NCI-H1417 (cell line): ENCODE measurements at places on chromosomes 3 and 15.

- DNase-seq = peak; percentile 41
Observed at GRCh38 chr3:67384760-67385397, 269.5 kb downstream of the SUCLG2 start.

DNA sequence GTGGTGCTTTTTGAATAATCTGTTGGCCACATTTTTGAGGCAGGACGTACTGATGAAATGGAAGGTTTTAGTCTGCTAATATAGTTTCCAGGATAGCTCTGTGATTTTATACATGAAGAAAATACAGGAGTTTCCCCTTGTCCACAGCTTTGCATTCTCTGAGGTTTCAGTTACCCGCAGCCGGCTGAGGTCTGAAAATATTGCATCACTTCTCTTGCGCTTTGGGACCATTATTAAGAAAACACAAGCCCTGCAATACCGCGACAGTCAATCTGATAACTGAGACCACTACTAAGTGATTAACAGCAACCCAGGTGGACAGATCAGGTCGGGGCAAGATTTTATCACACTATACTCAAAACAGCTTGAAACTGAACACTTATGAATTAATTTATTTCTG lies 33.0 kb downstream of the BLM start:
- DNase-seq = no peak

- no peak for DNase-seq
Observed at GRCh38 chr3:48434591-48435222, 4.8 kb upstream of the PLXNB1 start.

- no peak for DNase-seq
Observed at GRCh38 chr3:94011233-94011711, 17.1 kb downstream of the STX19 start.

- DNase-seq = no peak
Observed at GRCh38 chr3:63508305-63508704, 144.2 kb upstream of the SNTN start.

DNA sequence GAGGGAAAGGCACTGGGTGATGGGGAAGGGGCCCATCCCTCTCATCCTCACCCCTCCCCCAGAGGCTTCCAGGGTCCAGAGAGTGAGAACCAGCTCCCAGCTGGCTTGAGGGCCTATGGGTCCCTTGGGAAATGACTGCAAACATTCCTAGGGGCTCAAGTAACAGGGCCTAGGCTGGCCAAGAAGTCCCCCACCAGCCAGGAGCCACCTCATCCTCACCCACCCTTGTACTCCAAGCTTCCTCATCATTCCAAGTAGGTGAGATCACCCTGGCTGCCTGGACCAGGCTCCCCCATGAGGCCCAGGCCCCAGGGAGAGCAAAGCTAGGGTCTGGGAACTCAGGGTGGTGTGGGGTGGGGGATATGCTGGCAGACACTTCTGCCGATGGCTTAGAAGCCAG lies 14.8 kb downstream of the LOXL1 start:
- no peak for DNase-seq

GRCh38 chr3:37588758-37589157 lies 272.9 kb upstream of the CTDSPL start:
- DNase-seq = no peak

DNA sequence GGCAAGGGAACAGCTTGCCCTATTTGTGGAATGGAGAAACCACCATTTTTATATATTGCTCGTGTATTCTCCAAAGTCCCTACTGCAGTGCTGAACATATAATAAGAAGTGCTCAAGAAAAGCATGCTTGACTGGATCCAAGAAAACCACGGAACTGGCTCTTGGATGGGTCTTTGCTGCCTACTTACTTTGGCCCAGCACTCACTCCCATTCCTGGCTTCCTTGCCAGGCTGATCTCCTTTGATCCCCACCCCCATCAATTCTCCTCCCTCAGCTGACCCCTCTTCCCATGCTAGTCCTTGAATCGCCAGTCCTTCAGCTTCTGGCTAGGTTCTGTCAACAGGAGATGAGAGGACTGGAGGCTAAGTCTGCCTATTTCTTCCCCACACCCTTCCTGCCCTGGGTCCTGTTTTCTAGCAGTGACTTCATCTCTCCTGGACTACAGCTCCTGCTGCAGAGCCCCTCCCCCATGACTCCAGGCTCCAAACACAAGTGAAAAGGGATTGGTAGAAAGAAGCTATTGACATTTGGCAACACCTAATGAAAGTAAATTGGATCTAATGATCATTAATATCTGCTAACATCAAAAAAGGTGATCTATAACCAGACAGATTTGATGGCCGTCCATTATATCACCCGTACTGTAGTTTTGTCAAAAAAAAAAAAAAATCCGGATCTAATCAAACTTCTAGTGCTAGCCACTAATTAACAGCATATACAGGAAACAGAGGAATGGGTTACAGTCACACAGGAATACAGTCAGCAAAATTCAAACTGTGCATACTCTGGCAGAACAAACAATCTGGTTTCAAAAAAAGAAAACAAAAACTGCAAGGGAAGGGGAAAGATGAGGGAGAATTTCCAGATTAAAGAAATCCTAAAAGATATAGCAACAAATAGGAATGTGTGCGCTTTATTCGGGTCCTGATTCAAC lies 7.8 kb downstream of the FAM240A start:
- no peak for DNase-seq

GRCh38 chr3:6640907-6641306 lies 220.0 kb upstream of the GRM7 start:
- DNase-seq = no peak

GRCh38 chr3:16514755-16515353 lies 1.4 kb upstream of the RFTN1 start:
- DNase-seq = no peak

DNA sequence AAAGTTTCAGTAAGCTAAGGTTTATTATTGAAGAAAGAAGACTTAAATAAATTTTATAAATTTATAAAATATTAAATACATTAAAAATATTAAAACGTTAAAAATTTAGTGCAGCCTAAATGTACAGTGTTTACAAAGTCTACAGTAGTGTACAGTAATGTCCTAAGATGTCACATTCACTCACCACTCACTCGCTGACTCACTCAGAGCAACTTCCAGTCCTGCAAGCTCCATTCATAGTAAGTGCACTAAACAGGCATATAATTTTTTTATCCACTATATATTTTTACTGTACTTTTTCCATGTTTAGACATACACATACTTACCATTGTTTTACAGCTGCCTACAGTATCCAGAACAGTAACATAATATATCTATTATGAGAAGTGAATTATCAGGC lies 51.5 kb downstream of the TJP1 start:
- DNase-seq = no peak

- DNase-seq = no peak
Observed at GRCh38 chr15:24848050-24848449, 106.7 kb upstream of the SNRPN start.

DNA sequence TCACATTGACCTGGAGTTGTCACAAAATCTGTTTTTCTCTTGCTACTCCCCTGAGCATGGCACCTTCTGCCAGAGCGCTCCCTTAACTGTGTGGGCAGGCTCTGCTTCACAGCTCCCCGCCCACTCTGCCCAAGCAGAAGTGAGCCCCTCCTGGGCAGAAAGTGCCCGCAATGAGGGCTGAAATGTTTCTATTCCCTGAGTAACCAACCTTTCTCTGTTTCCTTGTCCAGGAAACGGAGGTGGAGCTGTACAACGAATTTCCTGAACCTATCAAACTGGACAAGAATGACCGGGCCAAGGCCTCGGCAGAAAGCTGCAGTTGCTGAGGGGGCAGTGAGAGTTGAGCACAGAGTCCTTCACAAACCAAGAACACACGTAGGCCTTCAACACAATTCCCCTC lies 66.3 kb upstream of the ACAD9 start:
- no peak for DNase-seq

DNA sequence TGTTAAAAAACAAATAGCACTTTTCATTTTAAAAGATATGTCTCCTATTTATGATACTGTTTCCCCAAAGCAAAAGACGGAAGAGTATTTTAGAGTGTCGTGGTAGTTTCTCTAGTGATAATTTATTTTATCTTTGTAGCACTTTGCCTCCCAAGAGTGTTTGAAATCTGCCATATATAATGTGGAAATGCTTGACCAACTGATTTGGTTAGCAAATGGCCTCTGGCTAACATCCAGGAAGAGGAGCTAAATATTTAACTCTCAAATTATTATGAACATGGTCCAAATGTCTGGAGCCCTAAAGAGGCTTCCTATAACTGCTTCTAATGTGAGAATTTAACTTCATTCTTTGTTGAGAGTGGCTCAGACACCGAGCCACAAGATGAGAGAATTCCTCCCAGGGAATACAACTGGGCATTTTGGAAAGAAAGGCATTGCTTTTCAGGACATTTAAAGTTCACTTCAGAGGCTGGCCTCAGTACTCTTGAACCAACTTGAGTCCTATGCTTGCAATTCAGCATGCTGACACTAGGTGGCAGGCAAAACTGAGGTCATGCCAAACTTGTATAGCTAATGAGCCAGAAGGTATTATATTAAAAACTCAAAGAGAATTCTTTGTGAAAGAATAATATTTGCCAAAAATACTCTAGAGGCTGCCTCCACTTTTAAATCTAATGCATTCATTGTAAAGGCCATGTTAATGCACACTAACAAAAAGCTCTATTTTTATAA lies 104.5 kb downstream of the RARB start:
- DNase-seq = no peak

- DNase-seq = no peak
Observed at GRCh38 chr15:64763021-64763420, 12.4 kb downstream of the RBPMS2 start.

GRCh38 chr3:105856605-105857004 lies 12.2 kb downstream of the CBLB start:
- no peak for DNase-seq

- no peak for DNase-seq
Observed at GRCh38 chr3:151620071-151620470, 113.7 kb upstream of the AADACL2 start.

GRCh38 chr3:113966172-113966571 lies 18.4 kb downstream of the ZDHHC23 start:
- DNase-seq = no peak
